Fibroblast of gingiva (primary cell): ENCODE measurements at places on chromosomes 6 and 20.

GRCh38 chr20:1252416-1252815 lies 13.7 kb upstream of the SNPH start:
- DNase-seq, result no peak

DNA sequence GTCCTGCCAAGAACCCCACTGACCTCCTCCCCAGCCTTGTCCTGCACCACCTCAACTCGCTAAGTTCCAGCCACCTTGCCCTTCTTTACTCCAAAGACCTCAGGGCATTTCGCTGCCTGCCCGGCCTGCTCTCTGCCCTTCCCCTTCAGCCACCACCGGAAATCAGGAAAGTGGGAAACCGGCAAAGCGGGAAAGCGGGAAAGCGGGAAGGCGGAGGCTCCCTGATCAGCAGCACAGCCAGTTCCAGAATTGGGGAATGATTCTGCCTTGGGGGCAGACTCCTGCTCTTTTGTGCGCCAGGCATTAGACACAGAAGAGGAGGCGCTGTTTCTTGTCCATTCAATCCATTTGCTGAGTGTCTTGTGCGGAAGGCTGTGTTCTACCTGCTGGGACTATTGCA lies 111.3 kb downstream of the ZDHHC14 start:
- DNase-seq, result no peak

DNA sequence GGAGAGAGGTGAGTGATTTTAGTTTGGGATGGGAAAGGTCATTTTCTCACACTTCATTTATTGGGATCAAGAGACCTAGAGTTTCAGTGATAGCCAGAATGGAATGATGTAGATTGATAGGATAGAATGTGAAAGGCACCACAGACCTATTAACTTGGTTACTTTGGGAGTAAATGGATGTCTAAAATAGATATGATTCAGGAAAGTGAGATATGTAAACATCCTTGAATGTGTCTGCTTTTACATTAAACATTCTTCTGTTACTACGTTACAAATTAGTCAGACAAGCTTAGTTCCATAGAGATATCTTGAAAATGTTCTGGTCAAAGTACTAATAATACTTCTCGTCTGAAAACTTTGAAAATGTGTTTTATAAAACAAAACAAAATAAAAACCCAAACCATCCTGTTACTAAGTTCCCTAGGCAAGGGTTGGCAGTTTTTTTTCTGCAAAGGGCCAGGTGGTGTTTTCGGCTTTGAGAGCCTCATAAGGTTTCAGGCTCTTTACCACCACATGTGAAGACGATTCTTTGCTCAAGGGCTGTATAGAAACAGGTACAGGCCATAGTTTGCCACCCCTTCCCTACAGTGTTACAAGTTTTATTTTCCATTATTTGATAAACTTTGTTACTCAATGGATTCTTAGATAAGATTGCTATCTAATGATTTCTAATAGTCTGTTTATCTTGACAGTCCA lies 3.4 kb downstream of the CYB5R4 start:
- no peak for DNase-seq

DNA sequence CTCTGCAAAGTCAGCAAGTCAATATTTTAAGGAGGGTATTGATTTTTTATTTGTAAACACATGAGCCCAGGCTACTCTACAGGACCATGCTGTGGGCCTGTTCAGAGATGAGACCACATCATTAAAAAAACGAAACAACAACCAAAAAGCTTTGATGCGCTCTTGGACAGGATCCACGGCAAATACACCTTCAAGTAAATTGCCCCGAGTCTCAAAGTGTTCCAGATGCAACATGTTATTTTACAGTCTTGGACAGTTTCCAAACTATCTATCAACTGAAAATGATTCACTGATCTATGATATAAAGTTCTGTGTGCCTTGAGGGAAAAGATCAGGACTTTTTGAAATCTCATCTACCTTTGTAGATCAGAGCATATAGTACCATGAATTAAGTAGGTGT lies 25.8 kb upstream of the CARMIL1 start:
- no peak for DNase-seq

DNA sequence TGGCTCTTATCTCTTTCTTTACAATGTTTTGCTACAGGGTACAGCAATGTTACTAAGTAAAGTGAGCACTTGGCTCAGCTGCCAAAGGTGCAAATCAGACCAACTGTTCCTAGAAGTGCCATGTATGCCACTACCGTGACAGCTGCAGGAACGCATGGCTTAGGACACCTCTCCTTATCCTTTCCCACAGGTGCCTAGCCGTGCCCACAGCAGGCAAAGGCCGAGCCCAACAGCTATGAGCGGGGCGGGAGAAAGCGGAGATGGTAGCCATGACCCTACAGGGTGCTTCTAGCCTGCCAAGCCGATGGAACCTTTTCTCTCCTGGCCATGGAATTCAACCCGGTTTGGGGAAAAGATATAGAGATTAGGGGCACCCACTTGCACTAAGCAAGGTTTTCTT lies 97.1 kb downstream of the FAXC start:
- no peak for DNase-seq

DNA sequence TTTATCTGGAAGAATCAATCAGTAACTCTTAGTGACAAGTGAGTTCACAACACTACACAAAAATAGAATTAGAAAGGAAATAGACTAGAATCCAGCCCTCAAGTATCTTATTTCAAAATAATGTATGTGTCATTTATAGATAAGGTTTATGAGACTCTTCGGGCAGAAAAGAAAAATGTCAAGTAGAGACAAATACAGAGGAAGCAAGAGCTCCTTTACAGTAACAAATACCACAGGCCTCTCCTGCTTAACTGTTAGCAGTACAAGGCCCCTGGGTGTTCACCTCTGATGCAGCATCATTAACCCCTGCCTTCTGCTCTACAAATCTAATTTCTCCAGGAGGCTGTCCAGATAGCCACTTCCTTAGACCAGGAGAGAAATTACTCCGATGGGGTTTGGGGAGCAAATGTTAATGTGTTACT lies 76.7 kb downstream of the UBE3D start:
- DNase-seq, result no peak

- no peak for DNase-seq
Measured at GRCh38 chr20:33555755-33556154, 65.9 kb downstream of the CBFA2T2 start.

DNA sequence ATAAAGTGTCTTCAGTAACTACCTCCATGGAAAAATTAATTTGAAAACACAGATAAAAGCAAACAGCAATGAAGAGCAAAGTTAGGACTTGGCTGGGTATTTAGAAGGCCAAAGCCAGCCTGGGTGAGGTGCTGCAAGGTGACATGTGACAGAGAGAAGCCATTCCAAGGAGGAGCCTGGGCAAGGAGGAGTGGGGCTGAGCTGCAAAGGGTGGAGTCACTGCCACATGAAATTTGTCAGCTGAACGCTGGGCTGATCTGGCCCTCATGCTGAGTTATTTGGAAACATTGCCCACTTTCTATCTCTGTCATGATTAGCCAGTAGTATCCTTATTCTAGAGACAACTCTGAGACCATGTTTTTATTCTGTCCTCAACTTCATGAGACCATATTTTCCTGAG lies 76.3 kb downstream of the PERP start:
- DNase-seq, result no peak

DNA sequence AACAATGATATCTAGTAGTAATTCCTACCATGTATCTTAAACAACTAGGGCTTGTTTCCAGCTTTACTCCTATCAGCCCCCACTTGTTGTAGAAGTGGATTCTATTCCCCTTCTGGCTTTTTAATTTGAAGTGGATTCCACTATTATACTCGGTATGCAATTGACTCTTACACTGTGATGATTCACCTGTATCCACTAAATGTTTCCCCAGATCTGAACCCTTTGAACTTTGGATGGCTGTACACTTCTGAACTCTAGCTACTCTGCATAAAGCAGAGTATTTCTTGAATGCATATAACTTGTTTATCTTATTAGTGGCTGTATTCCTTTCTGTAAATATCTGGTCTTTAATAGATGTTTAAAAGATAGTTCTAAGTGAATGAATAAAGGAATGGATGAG lies 538.4 kb upstream of the NRSN1 start:
- no peak for DNase-seq

DNA sequence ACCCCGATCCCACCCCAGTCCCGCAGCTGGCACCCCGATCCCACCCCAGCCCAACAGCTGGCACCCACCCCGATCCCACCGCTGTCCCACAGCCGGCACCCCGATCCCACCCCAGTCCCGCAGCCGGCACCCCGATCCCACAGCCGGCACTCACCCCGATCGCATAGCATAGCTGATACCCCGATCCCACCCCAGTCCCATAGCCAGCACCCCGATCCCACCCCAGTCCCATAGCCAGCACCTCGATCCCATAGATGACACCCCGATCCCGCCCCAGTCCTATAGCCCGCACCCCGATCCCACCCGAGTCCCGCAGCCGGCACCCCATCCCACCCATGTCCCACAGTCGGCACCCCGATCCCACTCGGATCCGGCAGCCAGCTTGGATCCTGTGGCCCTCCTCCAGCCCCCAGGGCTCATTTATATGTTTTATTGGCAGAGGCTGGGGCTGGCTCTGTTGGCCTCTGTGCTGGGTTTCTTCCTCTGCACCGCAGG lies 897 bp upstream of the GMEB2 start:
- no peak for DNase-seq

GRCh38 chr20:49252556-49253350 lies 25.1 kb downstream of the ZNFX1 start:
- DNase-seq, result no peak

DNA sequence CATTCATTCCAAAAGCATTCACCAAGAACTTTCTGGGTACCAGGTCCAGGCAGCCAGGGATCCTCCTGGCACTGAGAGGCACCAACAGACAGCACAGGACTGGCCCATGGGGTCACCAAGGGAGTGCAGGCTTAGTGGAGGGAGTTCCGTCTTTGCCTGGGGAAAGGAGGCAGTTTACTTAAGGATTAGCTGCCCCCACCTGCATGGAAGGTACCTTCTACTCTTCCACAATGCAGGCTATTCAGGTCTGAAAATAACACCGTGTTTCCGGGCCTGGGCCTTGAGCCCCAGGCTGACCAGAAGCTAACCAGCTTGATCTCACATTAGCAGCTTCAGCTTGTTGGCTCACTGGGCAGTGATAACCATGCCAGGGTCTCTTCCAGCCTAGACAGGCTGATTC lies 199.4 kb downstream of the FOXA2 start:
- no peak for DNase-seq

GRCh38 chr6:17928514-17929430 lies 58.7 kb downstream of the KIF13A start:
- peak; percentile 67 for DNase-seq

DNA sequence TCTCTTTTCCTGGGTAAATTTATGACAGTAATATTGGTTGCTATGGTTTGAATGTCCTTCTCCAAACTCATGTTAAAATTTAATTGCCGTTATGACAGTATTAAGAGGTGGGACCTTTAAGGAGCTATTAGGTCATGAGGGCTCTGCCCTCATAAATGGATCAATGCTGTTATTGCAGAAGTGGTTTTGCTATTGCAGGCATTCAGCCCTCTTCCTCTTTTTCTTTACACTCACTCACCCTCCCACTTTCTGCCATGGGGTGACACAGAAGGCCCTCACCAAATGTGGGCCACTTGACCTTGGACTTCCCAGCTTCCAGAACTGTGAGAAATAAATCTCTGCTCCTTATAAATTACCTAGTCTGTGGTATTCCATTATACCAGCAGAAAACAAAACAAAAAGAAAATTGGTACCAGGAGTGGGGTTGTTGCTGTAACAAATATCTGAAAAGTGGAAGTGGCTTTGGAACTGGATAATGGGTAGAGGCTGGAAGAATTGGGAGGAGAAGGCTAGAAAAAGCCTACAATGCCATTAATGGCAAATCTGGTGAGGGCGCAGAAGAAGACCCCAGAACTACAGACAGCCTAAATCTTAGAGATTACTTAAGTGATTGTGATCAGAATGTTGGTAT lies 24.8 kb upstream of the IGF2R start:
- DNase-seq, result no peak

- DNase-seq, result no peak
Measured at GRCh38 chr6:168815229-168815628, 374.2 kb downstream of the SMOC2 start.

DNA sequence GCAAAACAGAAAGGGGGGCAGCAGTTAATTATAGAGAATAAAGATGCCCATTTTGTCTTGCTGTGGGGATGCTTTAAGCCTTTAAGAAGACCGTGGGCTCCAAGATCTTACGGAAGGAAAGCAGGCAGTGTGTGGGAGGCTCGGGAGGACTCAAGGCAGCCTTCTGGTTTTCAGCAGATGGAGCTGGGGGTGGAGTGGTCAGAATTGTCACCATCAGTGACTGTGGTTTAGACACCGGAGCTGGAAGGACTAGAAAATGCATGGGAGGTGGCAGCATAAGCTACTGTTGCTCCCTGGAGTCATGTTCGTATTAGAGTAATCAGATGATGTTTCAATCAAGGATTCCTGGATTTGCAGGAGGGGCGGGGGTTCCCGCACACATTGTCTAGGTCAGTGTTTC lies 3.7 kb downstream of the PHACTR1 start:
- DNase-seq, result no peak
